Naive B cell (primary cell): ENCODE measurements at places on chromosomes 5 and 9. TPM values are rescaled to one million over a fixed set of nuclear protein-coding genes. Genes with fewer than 3 reads are reported as not detected.

The FGD3 gene
- polyA plus RNA-seq: 115 TPM

DNA sequence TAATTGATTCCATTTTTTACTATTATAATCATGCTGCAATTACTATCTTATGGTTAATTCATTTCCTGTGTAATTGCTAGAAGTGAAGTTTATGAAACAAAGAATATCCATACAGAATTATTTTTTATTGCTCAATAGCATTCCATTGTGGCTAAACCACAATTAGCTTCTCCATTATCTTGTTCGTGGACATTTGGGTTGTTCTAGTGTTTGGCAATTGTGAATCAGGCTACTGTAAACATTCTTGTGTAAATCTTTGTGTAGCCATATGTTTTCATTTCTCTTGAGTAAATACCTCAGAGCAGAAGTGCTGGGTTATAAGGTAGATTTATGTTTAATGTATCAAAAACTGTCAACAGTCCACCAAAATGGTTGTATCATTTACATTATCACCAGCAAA, 341.1 kb downstream of the MAT2B start:
- peaks cover 5% of the 10 kb centered on the region for H3K4me1 ChIP-seq
- DNase-seq: no peak
- no peak overlapping the region for H3K4me3 ChIP-seq
- H3K36me3 ChIP-seq: no peaks in the 10 kb centered on the region

The FAM200C gene
- 0.47 TPM for polyA plus RNA-seq

- no peaks in the 10 kb centered on the region for H3K36me3 ChIP-seq
- H3K27me3 ChIP-seq: no peaks in the 10 kb centered on the region
- H3K4me3 ChIP-seq: no peak overlapping the region
- DNase-seq: no peak
These were observed 31.6 kb downstream of the EXD3 start for GRCh38 chr9:137391411-137391754.

DNA sequence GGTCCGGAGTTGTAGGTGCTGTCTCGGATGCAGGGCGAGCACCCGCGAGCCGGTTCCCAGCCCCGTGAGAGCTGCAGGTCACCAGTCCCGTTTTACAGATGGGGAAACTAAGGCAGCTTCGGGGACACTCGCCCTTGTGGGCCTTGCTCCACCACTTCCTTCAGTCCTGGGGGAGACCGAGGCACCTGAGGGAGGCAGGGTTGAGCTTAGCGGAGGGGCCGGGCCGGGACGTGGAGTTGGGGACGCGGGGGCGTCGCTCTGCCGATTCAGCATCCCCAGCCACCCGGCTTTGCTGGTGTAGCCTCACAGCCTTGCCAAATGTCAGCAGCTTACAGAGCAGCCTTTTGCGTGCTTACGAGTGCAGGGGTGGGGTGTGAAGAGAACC, 530 bp downstream of the BBLN start:
- DNase-seq: no peak
- peaks cover 20% of the 10 kb centered on the region for H3K4me1 ChIP-seq

DNA sequence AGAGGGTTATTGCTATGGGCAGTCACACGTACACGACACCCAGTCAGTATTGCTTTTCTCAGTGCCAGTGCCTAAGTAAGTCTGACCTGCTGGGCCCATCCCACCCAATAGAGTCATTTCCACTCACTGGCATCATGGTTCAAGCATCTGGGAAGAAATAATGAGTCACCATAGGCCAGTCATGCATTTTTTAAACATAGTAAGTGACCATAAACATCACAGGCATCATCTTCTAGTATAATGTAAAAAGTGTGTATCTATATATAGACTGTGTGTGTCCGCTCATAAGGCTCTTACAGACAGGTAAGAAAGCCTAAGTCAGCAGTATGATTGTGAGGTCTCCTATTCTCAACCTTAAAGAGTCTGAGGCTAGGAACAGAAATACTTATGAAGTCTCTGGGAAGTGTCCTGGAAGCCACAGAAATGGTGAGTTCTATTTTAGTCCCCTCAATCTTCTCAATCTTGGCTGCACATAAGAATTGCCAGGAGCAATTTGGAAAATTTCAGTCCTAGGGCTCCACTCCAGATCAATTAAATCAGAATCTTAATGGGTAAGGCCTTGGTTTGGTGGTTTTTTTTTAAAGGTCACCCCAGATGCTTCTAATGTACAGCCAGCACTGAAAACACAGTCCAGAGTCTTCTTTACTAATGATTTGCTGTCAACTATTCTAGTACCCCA, 65.2 kb downstream of the ZNF366 start:
- no peaks in the 10 kb centered on the region for H3K4me1 ChIP-seq
- DNase-seq: no peak
- peaks cover 2% of the 10 kb centered on the region for H3K27me3 ChIP-seq

DNA sequence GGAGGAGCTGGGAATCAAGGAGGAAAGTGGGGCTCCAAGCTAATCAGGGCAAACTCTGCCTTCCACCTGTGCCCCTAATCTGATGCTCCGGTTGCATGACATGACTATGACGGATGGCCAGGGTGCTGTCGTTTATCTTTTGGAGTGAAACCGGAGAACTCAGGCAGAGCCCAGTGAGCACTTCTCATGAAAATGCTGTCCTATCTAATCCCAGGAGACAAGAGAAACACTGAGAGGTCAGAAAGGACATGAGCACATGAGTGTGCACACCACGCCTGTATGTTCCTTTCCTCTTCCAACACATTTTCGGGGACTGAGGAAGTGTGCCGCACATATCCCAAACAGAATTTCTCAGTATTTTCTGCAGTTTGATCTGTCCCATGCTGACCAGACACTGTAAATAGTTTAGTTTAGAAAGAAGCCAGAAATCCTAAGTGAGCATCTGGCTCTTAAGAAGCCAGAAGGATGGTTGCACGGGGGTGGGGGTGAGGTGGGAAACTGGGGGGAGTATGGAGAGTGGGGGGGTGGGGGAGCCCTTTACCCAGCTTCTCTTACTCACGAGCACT, 217.1 kb downstream of the TSSK1B start:
- DNase-seq: no peak
- peaks cover 14% of the 10 kb centered on the region for H3K27me3 ChIP-seq
- no peak overlapping the region for H3K4me3 ChIP-seq
- no peaks in the 10 kb centered on the region for H3K36me3 ChIP-seq

The RASGRF2 gene
- polyA plus RNA-seq: 0.03 TPM

DNA sequence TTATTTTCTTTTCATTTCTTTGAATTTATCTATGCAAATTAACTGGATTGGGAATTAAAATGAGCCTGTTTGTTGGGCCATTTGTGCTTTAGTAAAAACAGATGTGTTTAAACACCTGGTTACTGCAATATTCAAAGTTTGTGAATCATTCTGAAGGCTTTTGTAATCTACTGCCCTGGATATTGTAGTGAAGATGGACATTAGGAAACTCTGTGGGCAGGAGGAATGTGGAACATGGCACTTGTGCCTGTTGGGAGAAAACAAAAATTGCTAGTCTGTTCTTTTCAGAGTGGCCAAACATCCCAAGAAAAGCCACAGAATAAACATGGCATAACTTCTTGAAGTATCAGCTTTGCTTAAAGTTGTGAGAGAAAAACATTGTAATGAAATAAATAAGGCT, 40.8 kb downstream of the CHSY3 start:
- H3K27ac ChIP-seq: no peak overlapping the region
- H3K4me3 ChIP-seq: no peak overlapping the region
- no peak for DNase-seq

The SLCO4C1 gene
- polyA plus RNA-seq: not detected

The NR6A1 gene
- polyA plus RNA-seq: 0.11 TPM

The CD72 gene
- 299 TPM for polyA plus RNA-seq

The C9orf152 gene
- not detected for polyA plus RNA-seq

The C1QTNF2 gene
- not detected for polyA plus RNA-seq

- H3K36me3 ChIP-seq: no peaks in the 10 kb centered on the region
- DNase-seq: no peak
- no peak overlapping the region for H3K27ac ChIP-seq
- peaks cover 18% of the 10 kb centered on the region for H3K27me3 ChIP-seq
These were observed 201.1 kb downstream of the EPB41L4A start for GRCh38 chr5:112217843-112218579.

The HAVCR1 gene
- not detected for polyA plus RNA-seq

GRCh38 chr9:128635266-128636023, 21.2 kb downstream of the DYNC2I2 start:
- H3K4me1 ChIP-seq: no peaks in the 10 kb centered on the region
- no peaks in the 10 kb centered on the region for H3K27me3 ChIP-seq
- H3K4me3 ChIP-seq: no peak overlapping the region
- DNase-seq: no peak
- H3K36me3 ChIP-seq: peaks cover 15% of the 10 kb centered on the region

- peaks cover 17% of the 10 kb centered on the region for H3K4me1 ChIP-seq
- H3K27me3 ChIP-seq: no peaks in the 10 kb centered on the region
- no peak overlapping the region for H3K27ac ChIP-seq
- H3K36me3 ChIP-seq: no peaks in the 10 kb centered on the region
These were observed 12.9 kb downstream of the RALGDS start for GRCh38 chr9:133107961-133108793.

GRCh38 chr9:23822261-23823169, 3.5 kb downstream of the ELAVL2 start:
- peaks cover 45% of the 10 kb centered on the region for H3K27me3 ChIP-seq
- no peak for DNase-seq
- no peak overlapping the region for H3K27ac ChIP-seq
- H3K4me3 ChIP-seq: no peak overlapping the region

GRCh38 chr9:137176302-137177182, 4.7 kb upstream of the TMEM210 start:
- no peaks in the 10 kb centered on the region for H3K27me3 ChIP-seq
- H3K36me3 ChIP-seq: no peaks in the 10 kb centered on the region
- no peak overlapping the region for H3K4me3 ChIP-seq
- H3K27ac ChIP-seq: peak overlapping the region; percentile 76
- peaks cover 10% of the 10 kb centered on the region for H3K4me1 ChIP-seq

- no peak overlapping the region for H3K27ac ChIP-seq
- no peaks in the 10 kb centered on the region for H3K36me3 ChIP-seq
- no peaks in the 10 kb centered on the region for H3K4me1 ChIP-seq
- no peak for DNase-seq
- H3K27me3 ChIP-seq: peaks cover 3% of the 10 kb centered on the region
These were observed 63.0 kb upstream of the CTSL start for GRCh38 chr9:87662808-87663528.

DNA sequence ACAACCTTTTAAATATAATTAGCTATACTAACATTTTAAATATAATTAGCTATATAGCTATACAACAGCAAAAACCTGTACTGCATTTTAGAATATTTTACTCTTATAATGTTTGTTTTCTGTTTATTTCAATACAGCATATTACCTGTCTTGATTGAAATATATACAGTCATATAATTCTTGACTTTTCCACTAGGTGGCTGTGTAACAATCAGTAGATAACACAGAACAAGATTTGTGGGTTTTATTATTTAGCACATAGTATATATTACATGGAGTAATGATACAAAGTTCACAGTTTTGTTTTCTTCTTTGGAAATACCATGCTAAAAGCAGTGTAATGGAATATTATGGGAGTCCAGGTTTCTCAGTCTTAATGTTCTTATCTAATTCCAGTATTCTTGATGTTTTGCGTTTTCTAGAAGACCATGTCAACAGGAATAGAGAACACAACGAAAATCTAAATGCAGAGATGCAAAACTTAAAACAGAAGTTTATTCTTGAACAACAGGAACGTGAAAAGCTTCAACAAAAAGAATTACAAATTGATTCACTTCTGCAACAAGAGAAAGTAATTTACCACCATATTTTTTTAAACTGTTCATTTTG, 13.3 kb downstream of the HMMR start:
- no peaks in the 10 kb centered on the region for H3K36me3 ChIP-seq
- no peak overlapping the region for H3K27ac ChIP-seq
- DNase-seq: peak; percentile 6
- no peaks in the 10 kb centered on the region for H3K4me1 ChIP-seq
- no peaks in the 10 kb centered on the region for H3K27me3 ChIP-seq
- no peak overlapping the region for H3K4me3 ChIP-seq

DNA sequence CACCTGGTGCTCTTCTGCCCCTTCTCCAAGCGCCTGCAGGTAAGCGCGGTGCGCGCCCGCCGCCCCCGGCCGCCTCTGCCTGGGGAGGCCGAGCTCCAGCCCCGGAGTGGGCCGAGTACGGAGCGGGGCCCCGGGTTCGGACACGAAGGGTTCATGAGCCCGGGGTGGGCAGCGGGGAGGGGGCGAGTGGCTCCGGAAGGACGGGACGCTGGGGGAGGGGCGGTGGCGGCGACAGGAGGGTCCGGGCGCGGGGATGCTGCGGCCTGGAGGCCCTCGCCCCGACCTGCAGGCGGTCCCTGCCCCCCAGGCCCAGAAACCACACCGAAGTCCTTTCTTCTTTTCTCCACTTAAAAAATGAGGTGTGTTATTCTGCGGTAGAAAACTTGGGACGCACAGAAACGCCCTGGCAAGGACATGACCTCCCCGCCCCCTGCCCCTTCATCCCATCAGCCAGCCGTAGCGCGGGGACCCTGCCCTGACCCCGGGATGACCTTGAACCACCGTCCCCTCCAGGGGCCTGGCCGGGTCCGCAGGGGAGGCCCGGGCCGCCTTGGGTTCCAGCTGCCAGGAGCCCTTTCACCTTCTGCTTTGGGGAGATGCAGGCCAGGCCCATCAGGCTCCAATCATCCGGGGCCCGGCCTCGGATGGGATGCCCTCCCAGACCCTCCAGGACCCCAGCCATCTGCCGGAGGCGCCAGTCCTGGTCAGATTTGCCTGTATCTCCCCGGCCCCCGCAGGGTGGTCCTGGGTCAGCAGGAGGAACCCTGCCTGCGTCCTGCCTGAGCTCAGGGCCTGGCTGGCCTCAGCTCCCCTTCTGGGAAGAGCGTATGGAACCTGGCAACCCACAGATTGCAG, 545 bp downstream of the DIPK1B start:
- H3K4me1 ChIP-seq: peaks cover 25% of the 10 kb centered on the region
- no peaks in the 10 kb centered on the region for H3K36me3 ChIP-seq
- H3K27ac ChIP-seq: no peak overlapping the region
- no peaks in the 10 kb centered on the region for H3K27me3 ChIP-seq

DNA sequence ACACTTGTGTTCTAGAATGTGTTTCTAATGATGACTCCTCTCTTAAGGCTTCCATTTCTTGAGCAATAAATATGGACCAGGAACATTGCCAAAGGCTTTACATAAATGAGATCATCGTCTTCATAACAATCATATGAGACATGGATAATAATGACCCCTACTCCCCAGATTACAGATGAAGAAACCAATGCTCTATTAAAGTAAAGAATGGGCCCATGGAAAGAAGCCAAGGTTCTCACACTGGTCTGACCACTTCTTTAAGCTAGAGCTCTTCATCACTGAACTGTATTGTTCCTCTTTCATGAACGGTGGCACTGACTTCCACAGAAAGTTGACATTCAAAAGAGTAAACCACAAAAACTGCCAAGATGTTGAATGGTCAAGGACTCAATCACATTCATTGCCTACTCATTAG, 65.3 kb downstream of the MARCHF3 start:
- peaks cover 7% of the 10 kb centered on the region for H3K36me3 ChIP-seq
- no peak overlapping the region for H3K4me3 ChIP-seq
- no peaks in the 10 kb centered on the region for H3K27me3 ChIP-seq
- no peak for DNase-seq
- H3K27ac ChIP-seq: peak overlapping the region; percentile 47
- H3K4me1 ChIP-seq: peaks cover 74% of the 10 kb centered on the region

GRCh38 chr5:59390074-59390659, 503.4 kb downstream of the PDE4D start:
- H3K4me1 ChIP-seq: no peaks in the 10 kb centered on the region
- peak; percentile 6 for DNase-seq
- no peaks in the 10 kb centered on the region for H3K27me3 ChIP-seq
- H3K27ac ChIP-seq: no peak overlapping the region
- no peaks in the 10 kb centered on the region for H3K36me3 ChIP-seq
